Activated CD4-positive, alpha-beta T cell treated with anti-CD3 and anti-CD28 coated beads for 36 hours (primary cell): ENCODE measurements at places on chromosomes 12 and 14.

DNA sequence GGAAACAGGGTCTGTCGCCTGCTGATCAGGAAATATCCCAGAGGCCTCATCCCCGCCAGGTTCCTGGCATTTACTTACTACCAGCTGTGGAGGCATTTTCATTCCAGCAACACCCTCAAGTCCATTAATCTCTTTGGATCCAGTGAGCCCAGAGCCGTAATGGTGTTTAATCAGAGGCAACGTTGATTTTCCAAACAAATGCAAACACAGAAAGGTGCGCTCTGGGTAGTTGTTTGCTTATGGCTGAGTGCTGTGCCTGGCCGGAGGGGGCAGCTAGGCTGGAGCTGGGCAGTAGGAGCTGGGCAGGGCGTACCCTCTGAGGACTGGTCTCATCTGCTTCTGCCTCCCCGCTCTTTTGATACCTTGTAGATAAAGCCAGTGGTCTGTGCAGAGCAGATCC, 110.6 kb downstream of the ADCK1 start:
- no peak for DNase-seq

- no peak for DNase-seq
Measured at GRCh38 chr14:68449561-68450181, 343.2 kb downstream of the ZFP36L1 start.

DNA sequence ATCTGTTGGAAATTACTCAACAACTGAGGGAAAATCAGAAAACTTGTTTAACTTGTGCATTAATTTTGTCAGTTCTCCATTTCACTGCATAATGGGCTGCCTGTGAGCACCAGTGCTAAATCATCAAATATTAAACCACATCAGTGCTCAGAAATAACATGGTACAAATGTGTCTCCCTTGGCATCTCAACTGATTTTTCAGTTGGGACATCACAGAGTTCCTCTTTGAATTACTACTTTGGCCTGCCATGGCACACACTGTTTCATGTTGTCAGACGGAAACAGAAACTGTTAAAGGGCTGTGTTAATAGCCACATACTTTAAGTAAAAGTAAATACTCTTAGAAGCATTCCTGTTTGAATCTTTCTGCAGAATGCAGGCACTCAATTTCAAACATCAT, 42.1 kb upstream of the STRN3 start:
- DNase-seq: no peak

GRCh38 chr14:77390188-77390587, 13.0 kb downstream of the SAMD15 start:
- DNase-seq: no peak

- no peak for DNase-seq
Measured at GRCh38 chr12:15688202-15688736, 100.9 kb downstream of the EPS8 start.

GRCh38 chr14:69652942-69653684, 41.7 kb downstream of the SUSD6 start:
- peak; percentile 57 for DNase-seq

- DNase-seq: no peak
Measured at GRCh38 chr12:106769546-106769945, 4.9 kb upstream of the RIC8B start.

DNA sequence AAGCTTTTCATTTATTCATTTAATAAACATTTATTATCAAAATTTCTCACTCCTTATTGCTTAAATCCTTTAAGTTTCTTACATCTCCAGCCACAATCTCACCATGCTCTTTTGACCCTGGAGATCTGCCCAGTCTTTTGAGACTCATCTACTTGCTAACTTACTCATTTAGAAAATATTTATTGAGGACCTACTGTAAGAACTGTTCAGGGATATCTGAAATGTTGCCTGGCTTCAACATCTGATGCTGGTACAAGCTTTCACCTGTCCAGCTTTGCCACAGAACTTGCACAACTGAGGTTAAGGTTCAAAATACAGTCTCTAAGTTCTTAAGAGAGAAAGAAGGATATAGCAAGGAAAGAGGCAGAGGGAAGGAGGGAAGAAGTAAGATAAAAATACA, 17.5 kb upstream of the GXYLT1 start:
- no peak for DNase-seq

GRCh38 chr14:103349982-103350381, 15.9 kb downstream of the EIF5 start:
- no peak for DNase-seq

- no peak for DNase-seq
Measured at GRCh38 chr12:38159092-38159551, 157.5 kb upstream of the ALG10B start.

GRCh38 chr12:123231931-123232330, 1.0 kb downstream of the MPHOSPH9 start:
- no peak for DNase-seq

DNA sequence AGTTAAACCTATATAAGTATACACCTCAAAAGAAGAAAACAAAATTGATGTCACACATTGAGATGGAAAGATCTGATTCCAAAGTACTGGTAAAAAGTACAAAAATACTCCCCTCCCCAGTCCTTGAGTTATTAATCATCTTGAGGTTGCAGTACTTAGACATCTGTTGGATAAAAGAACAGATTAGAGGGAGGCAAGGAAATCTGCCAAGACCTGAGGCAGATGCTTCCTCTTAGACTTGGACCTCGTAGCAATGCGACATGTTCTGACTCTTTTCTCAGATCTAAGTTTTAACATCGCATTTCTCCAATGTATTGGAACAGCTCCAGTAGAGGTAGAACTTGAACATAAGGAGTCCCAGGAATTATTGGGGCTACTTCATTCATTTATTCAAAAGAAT, 187.9 kb upstream of the GRIN2B start:
- DNase-seq: no peak

DNA sequence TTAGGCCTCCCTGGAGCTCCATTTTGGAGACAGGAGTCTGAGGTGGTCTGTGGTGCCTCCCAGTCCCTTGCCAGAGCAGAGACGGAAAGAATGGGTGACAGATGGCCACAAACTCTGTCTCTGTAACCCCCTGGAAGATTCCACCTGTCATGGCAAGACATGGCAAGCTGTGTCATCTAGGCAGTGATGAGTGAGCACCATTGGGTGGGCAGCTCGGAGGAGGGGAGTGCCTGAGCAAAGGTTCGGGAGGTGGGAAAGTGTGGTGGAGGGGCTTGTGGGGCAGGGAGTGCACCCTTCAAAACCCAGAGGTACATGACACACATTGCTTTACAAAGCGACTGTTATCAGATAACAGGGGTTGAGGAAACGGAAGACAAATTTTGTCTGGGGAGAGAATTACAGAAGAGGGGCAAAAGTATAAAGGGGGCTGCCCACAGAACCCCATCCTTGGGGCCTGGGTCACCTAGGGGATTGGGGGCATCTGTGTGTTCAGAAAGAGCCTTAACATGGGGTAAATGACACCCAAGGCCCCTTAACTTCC, 3.5 kb downstream of the RIN3 start:
- peak; percentile 31 for DNase-seq
